ENCODE measurements at places on chromosomes 7 and 10. TPM values are rescaled to one million over a fixed set of nuclear protein-coding genes. Genes with fewer than 3 reads are reported as not detected.

SUGCT gene
- 8.4 TPM for total RNA-seq

HILPDA gene
- total RNA-seq = 71.2 TPM

HMX3 gene
- not detected for total RNA-seq

SRRT gene
- 31.3 TPM for total RNA-seq

GRB10 gene
- total RNA-seq = 57.1 TPM

FGFBP3 gene
- total RNA-seq = 0.36 TPM

AMZ1 gene
- total RNA-seq = 0.50 TPM

AKR1C8 gene
- not detected for total RNA-seq

VENTX gene
- not detected for total RNA-seq

VSTM4 gene
- 8.2 TPM for total RNA-seq

STAM gene
- total RNA-seq = 36.6 TPM

LIPK gene
- total RNA-seq = not detected

PGAM2 gene
- total RNA-seq = 3.3 TPM

SPAM1 gene
- not detected for total RNA-seq

INMT gene
- total RNA-seq = 12.0 TPM

CYP3A4 gene
- total RNA-seq = not detected
